ENCODE measurements at places on chromosomes 1 and 21.

DNA sequence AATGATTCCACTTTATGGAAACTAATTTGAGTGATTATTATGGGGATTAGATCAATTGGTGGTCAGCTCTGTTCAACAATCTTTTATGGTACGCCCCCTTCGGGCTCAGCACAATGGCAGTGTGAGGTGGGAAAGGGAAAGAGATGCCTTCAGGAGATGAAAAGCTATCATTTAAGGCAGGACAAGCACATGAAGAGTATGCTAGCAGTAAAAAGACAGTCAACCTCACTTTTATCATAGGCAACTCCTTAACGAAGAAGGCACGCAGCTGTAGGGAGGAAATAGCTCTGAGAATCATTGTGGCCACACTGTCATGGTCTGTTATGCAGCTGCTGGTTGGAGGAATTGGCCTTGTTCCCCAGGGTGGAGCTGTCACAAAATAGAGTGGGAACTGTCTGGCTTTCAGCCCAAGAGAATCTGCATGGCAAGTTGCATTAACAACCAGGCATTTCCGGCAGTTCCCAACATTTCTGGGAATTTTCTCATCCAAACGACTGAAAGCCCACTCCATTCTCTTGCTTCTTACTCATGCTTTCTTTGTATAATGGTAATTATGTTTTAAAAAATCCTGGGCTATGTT lies 54.4 kb upstream of the BCL10 start:
- no peak for DNase-seq

DNA sequence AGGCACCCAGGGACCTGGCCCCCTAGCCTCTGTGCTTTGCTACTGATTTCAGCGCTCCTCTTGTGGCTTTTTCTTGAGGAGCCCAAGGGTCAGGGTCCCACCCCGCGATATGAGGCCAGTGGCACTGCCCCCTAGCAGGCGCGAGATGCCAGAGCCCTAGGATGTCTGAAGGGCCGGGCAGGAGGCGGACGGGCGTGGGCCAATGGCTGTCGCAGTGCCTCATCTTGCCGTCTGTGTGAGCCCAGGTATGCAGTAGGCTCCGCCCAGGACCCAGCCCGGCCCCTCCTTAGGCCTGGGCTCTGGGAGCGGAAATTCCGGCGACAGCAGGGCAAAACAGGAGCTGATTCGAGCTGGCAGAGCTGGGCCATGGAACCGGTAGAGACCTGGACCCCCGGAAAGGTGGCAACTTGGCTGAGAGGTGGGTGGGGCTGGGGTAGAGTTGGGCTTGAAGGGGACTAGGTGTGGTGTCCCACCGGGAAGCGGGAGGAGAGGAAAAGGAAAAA lies at the start of gene CNKSR1:
Gene CNKSR1, plus strand, starts transcription at position 310 of the 503 bp plus-strand sequence. Its CDS starts 57 bp downstream, at position 367.
- peak; percentile 88 for DNase-seq

- no peak for DNase-seq
These were observed 56.6 kb downstream of the LTN1 start for GRCh38 chr21:28936036-28936435.

- DNase-seq, result no peak
These were observed 7.0 kb downstream of the TMEM61 start for GRCh38 chr1:54987427-54987826.

GRCh38 chr1:196462086-196462485 lies 146.2 kb downstream of the KCNT2 start:
- no peak for DNase-seq

GRCh38 chr1:6440198-6441126 lies 15.9 kb downstream of the ESPN start:
- DNase-seq, result peak; percentile 87

- DNase-seq, result no peak
These were observed 42.3 kb downstream of the NFIA start for GRCh38 chr1:61124696-61125095.

DNA sequence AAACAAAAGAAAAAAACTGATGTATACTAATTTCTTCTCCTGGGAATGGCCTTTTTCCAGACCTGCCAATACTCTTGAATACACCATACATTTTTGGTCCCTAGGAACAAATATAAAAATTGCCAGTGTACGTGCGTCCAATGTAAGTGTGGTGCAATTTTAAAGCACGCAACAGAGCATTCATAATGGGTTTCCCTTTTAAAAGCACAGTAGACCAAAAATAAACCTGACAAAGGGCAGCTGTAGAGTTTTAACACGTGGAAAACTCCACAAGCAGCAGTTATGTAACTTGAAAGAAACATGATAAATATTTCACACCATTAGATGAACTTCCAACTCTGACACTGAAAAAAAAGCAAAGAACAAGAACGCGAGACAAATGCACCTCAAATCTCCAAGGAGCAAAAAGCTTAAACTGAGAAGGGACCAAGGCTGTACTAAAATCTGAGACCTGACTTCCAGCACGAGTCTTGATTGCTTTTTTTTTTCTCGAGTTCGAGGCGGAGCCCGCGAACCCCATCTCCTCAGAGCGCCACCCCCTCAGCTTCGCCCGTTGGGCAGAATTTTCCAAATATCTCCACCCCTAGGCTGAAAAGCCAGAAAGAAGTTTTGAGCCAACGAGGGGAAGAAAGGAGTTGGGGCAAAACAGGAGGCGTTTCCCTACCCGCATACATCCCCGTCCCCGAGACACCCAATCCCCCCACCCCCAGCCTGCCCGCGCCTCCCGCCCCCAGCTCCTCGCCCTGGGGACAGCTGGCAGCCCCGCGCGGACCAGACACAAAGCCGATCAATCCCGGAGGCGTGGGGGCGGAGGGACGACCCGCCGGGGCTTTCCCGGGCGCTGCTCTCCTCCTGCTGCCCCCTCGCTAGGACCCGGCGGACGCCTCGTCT lies at the start of gene JAM2:
Gene JAM2, plus strand, starts transcription at position 599 of the 891 bp plus-strand sequence. CDS start 564 bp downstream, outside the sequence.
- peak; percentile 27 for DNase-seq

GRCh38 chr1:36178471-36179219 lies 22.7 kb downstream of the MAP7D1 start:
- DNase-seq, result peak; percentile 90

- peak; percentile 33 for DNase-seq
These were observed 159.4 kb downstream of the DHRS3 start for GRCh38 chr1:12458571-12458970.

DNA sequence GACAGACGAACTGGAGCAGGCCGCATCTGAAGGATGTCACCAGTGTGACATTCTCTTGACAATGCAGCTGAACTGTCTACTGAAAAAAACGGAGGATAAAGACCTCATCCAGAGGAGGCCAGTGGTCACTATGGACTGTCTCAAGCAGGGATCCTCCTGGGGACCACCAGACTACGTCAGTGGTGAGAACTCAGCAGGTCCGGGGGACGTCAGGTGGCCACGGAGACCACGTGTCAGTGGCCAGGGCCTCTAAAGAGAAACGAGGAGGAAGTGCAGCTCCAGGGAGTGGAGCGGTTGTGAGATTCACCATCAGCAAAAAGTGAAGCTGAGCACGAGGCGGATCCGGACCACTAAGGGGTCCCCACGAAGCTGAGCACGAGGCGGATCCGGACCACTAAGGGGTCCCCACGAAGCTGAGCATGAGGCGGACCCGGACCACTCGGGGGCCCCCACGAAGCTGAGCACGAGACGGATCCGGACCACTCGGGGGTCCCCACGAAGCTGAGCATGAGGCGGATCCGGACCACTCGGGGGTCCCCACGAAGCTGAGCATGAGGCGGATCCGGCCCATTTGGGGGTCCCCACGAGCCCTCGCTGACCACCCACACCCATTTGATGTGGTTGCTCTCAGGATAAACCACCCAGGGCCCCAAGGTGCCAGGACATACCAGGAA lies 13.5 kb upstream of the TMEM240 start:
- DNase-seq, result no peak

GRCh38 chr1:165329104-165329503 lies 27.4 kb downstream of the LMX1A start:
- no peak for DNase-seq

DNA sequence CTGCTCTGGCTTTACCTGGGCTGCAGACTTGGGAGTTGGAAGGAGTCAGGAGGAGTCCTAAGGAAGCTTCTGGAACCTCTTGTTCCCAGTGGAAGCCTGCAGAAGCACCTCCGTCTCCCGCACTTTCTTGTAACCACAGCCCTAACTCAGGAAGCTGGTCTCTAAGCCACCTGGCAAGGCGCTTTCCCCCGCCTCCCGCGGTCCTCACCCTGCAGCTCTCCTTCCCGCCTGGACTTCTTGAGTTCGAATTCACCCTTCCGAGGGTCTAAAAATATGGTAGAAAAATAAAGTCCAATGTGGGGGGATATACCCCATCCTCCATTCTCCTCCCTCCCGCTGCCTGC lies 15.1 kb downstream of the PAX7 start:
- DNase-seq, result no peak

All from left colon (tissue), 2 donors.